ENCODE measurements at places on chromosomes 7 and 10.

DNA sequence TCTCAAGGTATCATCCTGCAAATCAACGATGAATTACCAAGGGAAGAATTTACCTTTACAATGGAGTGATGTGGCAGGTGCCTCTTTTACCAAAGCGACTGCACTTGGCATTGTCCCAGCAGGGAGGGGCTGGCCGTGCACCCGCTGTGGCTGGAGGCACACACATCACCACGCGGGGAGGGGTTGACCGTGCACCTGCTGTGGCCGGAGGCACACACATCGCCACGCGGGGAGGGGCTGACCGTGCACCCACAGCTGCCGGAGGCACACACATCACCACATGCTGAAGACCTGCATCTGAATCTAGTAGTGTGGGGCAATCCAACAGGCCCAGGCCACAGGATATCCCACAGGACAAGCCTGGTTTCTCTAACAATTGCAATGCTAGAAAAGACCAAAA is 493.5 kb downstream of the DNAJB6 start:
- no peak for DNase-seq

GRCh38 chr7:127815631-127816145 is 163.7 kb downstream of the SND1 start:
- no peak for DNase-seq

DNA sequence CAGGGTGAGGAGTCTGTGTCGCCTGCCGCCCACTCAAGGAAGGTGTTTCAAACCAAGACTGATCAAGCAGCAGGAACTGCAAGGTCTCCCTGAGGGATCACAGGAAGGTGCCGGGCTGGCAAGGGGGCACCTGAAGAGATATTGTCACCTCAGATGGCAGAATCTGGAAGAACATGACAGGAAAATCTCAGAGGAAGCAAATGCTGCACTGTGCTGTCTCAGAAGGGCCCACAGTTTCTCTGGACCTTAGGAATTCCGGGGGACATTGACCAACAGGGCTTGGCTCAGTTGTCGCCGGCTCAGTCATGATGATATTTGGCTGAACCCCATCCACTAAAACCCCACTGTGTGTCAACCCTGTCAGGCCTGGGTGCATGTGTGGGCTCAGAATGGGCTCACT is 31.9 kb upstream of the GPR26 start:
- DNase-seq, result no peak

- DNase-seq, result no peak
Measured at GRCh38 chr7:5679813-5680473, 101.5 kb downstream of the RNF216 start.

- DNase-seq, result no peak
Measured at GRCh38 chr7:99090771-99091542, 53.0 kb downstream of the SMURF1 start.

GRCh38 chr10:113960617-113961181 is 83.0 kb upstream of the ADRB1 start:
- no peak for DNase-seq

GRCh38 chr7:127612263-127612662 is 5.7 kb downstream of the PAX4 start:
- DNase-seq, result no peak

DNA sequence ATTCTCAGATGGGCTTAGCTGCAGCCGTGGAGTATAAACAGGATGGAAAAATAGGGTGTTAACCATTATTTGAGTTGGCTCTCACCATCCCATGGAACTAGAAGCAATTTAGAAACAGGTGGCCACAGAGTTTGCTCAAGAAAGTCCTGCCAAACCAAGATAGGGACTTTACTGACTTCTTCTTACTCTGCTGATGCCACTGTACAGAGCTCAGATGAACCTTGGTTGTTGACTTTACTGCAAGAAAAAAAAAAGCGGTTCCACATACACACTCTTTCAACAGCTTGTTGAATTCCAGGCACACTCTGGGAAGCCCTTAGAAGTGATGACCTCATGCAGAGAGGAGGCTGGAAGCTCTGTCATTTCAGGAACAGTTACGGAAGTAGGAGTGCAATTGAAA is 753.4 kb downstream of the NRG3 start:
- no peak for DNase-seq

DNA sequence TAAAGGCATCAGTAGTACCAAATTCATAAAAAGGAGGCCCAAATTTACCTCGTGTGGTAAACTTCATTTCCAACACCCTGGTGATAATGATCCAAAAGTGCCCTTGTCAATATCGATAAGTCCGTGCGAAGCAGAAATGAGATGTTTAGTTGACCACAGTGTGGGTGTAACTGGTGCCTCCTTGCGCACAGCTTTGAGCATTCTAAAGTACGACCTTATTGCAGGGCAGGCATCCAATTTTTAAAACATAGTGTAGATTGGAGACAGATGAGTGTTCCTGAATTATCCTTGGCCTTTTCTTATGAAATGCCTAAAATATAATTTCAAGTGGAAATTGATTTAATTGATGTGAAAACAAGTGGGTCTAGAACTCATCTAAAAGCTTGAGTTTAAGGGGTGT is 248.4 kb downstream of the TRIL start:
- DNase-seq, result no peak

- no peak for DNase-seq
Measured at GRCh38 chr7:100464210-100464660, at the start of gene SPACDR. SPACDR (minus strand) TSS chr7:100464260; CDS start chr7:100464025, 235 bp downstream.

- no peak for DNase-seq
Measured at GRCh38 chr10:72814099-72814790, 79.3 kb upstream of the OIT3 start.

DNA sequence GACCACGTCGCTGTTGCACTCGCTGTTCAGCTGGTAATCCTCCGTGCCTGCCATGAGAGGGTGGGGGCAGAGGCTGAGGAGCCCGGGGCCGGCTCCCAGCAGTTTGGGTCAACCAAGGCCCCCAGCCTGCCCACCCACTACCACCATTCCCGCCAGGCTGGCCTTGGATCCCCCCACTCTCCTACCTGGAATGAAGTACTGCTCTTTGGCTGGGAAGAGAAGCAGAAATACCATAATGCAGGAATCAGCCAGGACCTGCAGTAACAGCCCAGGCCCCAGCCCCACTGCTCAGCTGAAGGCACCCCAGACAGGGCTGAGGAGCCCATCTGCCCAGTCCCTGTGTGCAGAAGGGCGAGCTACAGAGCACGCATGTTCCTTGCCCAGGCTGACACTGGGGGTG is 138.0 kb downstream of the SLIT1 start:
- no peak for DNase-seq

- DNase-seq, result no peak
Measured at GRCh38 chr7:255721-256361, 34.1 kb upstream of the FOXL3 start.

GRCh38 chr7:146319629-146320028 is 203.0 kb downstream of the CNTNAP2 start:
- DNase-seq, result no peak

- no peak for DNase-seq
Measured at GRCh38 chr7:140484951-140485499, 5.7 kb upstream of the MKRN1 start.

GRCh38 chr10:11789306-11789705 is 33.9 kb upstream of the PROSER2 start:
- no peak for DNase-seq

DNA sequence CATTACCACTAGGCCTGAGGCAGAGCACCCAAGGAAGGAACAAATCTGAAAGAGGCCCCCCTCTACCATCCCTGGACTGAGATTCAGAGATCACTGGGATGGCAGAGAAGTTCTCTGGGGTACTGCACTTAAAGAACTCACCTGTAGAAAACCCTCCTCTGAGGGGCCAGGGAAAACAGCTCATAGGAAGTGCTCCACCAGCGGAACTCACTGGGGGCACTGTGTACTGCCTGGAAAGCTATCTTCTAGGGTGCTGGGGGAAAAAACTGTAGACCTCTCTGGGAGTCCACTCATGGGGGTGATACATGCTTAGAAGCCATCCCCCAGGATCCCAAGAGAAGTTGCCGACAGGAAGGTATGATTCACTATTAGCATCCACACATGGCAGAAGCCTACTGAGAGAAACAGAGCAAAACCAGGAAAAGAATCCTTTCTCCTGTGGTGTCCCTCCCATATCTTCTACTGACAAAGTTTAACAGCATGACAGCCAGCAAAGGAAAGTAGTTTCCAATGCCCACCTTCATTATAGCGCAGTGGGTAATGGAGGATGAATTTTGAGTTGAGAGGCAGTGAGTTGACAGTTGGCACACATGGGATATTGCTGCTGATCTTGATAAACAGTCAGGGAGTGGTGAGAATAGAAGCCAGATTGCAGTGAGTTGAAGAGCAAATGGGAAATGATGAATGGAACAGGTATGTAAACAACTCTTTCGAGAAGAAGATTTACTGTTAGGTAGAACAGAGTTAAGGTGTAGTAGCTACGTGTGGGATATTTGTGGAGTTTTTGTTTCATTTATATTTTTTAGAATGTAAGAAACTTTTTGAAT is 20.9 kb downstream of the ANKIB1 start:
- DNase-seq, result no peak

DNA sequence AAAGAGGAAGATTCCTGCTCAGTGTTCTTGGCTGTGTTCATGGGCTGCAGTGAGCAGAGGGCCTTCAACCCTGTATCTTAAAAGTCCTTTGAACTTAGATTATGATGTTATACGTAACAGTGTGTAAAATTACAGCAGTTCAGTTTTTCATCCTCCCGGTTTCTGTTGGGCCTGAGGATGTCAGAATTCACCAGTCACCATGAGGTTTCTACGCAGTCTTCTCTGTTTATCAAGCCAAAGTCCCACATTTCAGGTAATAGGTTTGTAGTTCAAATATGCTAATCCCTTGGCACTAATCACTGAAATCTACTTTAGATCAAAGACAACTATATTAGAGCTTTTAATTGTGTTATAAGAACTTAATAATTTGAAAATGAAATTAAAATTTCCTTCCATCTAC is 24.9 kb downstream of the PLEKHA8 start:
- DNase-seq, result no peak

DNA sequence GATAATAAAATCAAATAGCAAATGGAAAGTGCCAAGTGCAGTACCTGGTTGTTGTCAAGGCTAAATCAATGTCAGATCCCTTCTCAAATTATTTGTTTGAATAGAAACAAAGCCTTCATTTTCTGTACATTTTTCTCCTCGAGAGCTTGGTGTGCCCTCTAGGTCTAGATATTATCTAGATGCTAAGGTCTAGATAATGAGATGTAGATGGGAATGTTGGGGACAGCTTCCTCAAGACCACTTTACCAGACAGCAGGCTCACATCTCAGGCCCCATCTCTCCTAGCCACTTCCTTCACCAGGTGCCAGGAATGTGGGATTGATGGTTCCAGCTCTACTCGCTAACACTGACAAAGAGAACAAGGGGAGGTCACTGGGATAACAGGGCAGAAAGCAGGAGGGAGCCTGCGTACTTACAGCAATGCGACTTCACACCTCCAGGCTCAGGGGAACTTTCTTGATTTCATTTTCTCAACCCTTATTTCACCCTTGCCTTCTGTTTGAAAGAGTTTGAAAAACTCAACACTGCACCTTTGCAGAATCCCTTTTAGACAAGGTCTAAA is 451.4 kb upstream of the VSTM2A start:
- DNase-seq, result no peak

- DNase-seq, result no peak
Measured at GRCh38 chr7:99947608-99948007, 18.2 kb upstream of the GJC3 start.

DNA sequence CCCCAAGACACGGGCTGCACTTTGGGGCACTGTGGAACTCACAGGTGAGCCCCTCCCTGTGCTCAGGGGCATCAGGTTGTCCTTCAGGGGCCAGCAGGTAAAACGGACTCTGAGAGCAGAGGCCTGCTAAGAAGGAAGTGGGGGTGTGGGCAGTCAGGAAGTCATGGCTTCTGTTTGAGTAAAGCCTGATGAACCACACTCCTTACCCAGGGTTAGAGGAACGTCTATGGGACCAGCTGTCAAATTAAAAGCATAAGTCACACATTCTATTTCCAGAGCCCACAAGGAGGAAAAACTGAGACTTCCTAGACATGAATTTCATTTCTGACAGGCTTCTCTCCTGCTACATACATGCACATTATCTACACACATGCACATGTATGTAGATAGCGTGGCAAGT is 616.4 kb downstream of the SDK1 start:
- DNase-seq, result no peak

DNA sequence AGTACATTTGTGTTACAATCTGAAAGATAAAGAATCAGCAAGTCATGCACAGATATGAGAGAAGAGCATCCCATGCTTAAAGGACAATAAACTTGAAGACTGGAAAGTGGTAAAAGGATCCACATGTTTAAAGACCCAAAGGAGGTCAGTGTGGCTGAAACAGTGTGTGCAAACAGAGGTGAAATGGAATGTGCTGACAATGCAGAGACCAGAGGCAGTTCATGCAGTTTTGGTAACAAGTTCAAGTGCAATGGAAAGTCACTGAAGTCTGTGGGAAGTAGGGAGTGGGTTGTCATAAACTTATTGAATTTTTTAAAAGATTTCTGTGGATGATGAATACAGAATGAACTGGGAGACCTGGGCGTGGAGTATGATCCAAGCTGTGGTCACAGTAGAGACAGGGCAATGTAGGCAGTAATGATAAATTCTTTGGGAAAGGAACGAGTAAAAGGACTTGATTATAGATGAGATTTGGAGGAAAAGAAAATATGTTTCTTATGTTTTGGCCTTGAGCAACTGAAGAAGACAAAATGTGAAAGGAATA is 408.0 kb downstream of the HGF start:
- DNase-seq, result no peak

DNA sequence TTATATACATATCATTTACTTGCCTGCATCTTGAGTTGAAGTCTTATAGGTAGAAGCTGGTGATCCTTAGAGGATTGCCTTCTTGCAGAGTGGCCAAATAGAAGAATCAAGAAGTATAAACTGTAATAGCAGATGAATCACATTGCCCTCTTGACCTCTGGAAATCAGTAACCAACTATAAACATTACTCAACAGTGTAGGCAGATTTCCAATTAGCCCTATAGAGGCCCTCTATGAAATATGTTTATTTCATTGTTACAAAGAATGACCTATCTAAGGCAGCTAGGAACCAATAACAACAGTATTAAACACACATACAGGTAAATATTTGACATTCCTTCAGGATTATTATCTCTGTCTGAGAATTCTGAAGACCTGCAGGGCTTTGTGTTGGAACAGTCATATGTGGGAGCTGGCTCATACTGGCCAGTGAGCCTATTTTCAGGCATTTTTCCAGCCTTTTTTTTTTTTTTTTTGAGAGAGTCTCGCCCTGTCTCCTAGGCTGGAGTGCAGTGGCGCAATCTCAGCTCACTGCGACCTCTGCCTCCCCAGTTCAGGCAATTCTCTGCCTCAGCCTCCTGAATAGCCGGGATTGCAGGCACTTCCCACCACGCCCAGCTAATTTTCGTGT is 7.2 kb upstream of the SRI start:
- DNase-seq, result no peak

DNA sequence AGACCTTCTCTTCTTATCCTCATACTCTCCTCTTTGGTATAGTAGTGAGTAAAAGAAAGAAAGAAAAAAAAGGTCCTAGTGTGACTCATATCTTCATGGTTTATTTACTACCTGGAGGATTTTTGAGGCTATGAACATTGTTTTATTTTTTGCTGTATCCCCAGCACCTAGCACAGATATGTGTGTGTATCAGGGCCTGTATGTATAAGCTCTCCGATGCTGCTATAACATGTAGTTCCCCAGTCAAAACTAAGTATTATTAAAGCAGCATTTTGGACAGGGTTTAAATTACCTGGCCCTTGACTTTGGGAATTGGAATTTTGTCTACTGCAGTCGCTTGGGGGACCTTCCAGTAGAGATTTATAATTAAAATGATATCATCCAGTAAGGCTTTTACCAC is 46.3 kb downstream of the PYROXD2 start:
- DNase-seq, result no peak

Data from cortex of kidney (tissue), 1 donor.